ENCODE measurements at places on chromosomes 7 and 10.

- DNase-seq = no peak
These were observed 24.2 kb downstream of the ARL5B start for GRCh38 chr10:18683427-18683826.

DNA sequence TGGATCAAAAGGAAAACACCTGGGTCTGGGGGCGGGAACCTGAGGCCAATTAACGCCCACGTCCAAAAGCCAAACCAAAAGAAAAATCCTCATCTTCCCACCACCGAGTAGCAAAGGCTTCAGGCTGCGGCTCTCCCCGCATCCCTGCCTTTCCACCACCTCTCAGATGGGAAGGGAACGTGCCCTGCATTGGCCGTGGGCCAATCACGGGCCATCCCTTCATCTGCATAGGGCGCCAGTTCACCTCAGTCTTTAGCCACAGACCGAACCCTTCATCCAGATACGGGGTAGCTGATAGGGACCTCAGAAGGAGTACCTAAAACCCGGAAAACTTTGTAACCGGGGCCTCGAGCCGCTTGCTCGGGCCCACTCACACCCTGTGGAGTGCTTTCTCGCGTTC lies 626 bp downstream of the PRPF18 start:
- no peak for DNase-seq

DNA sequence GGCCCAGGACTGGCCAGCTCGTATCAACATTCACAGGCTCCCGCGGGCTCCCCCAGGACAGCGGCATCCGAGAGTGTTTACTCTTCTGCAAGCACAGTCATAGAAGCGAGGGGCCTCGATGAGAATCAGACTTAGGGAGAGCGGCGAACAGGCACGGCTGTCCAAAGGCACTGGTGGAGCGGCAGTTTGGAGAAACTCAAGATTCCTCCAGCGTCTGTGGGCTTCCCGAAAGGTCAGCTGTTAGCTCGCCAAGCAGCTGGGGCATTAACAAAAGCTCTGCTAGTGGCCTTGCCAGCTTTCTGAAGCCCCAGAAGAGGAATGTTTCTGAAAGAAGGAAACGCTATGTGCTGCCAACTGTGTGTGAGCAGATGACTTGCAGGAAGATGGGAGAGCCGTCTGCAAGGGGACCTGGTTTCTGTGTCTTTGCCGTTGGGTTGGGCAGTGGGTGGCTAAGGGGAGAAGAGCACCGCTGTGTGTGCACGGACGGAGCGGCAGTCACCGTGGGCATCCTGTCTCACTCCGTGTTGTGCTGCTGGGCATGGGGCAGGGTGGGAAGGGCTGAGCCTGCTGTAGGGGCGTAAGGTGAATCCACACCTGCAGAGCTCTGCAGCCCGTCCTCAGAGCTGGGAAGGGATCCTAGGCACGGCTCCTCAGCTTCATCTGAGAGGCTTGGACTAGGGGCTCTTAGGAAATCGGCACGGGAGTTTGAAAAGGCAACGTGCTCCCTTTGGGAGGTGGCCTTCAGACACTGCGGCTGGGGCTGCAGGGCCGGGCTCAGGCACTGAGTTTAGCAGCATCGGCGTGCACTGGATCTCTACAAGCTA lies 42.1 kb downstream of the AMZ1 start:
- no peak for DNase-seq

- DNase-seq = no peak
These were observed 20.0 kb downstream of the PODXL start for GRCh38 chr7:131536361-131536849.

DNA sequence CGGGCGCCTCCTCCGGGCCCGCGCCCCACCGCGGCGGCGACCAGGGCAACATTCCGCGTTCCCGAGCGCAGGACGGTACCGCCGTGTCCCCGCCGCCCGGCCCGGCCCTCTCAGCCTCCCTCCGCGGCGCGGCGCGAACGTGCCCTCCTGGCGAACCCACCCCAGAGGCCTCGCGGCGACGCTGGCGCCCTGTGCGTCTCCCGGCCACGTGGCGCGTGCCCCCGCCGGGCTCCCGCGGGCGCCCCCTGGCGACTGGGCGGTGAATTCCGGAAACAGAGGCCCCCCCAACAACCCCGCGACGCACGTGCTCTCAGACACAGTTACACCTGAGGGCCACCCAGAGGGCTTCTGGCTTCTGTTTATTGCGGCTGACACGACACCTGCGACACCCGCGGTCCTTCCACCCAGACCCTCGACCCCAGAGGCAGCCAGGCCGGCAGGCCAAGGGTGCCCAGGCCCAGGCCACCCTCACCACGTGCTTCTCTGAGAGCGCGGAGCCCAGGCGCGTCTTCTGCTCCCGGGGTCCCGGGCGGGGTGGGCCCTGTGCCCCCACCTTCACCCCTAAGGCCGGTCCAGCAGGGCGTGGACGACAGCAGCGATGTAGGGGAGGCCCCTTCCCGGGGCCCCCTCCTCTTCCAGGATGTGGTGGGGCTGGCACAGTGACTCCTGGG lies at the start of gene SAP25:
Gene SAP25 (minus strand): TSS at position 210 of the 671 bp plus-strand sequence. CDS start 158 bp downstream, at position 52.
- no peak for DNase-seq

All from NCI-H2171 (cell line).